ENCODE measurements at places on chromosomes 1 and 21. TPM values are rescaled to one million over a fixed set of nuclear protein-coding genes. Genes with fewer than 3 reads are reported as not detected.

DNA sequence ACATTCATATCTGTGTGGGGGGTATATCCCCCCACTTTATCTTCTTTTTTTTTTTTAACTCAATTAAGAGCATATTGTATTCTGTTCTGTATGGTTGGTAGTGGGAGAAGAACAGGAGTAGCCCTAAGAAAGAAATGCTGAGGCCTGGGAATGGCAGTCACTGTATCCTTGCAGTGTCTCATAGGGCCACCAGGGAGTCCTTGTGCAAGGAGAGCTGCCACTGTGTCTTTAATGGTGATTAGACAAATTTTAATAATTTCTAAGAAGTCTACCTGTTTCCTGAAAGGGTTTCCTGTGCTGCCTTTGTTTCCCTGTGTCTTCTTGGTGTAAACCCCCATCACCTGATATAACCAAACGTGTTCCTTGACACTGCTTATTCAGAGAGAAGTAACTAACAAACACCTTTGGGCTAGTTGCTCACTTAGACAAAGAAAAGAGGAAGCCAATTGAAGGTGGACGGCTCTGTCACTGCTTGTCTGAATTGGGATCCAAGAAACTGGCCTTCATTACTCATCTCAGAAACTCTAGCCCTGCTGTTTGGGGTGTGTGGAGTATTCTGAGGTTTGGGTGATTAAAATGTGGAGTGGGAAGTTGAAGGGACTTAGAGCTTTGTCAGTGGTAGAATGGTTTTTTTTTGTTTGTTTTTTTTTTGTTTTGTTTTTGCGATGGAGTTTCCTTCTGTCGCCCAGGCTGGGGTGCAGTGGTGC, 15.2 kb downstream of the GIPC2 start:
- DNase-seq: peak; percentile 61

LY9 gene
- not detected for total RNA-seq

TGFB2 gene
- 18.4 TPM for total RNA-seq

LEFTY2 gene
- total RNA-seq: 0.78 TPM

- no peak for DNase-seq
These were observed 100.2 kb downstream of the DMRTB1 start for GRCh38 chr1:53559391-53559815.

KCND3 gene
- total RNA-seq: 0.03 TPM

GRCh38 chr21:31078216-31078615, 39.9 kb upstream of the KRTAP19-8 start:
- DNase-seq: no peak

Measured in myocyte (in vitro differentiated cells).